ENCODE measurements at places on chromosomes 13 and 19.

- DNase-seq = no peak
Measured at GRCh38 chr19:50378863-50379236, 2.6 kb downstream of the NR1H2 start.

DNA sequence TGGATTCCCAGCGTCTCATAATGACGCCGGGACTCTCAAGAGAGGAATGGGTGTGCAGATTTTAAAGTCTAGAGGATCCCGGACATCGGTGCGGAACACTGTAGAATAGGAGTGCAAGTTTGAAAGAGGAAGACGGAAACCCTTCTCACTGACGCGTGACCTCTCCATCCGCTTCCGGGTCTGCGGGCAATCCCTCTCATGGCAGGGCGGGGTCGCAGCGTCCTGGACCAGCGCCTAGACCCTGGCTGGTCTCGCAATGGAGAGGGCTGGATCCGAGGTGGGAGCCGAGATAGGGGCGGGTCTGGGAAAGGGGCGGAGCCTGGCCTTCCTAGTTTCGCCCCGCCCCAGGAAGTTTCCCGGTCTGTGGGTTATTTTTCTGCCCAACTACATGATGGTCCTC is 4.6 kb upstream of the ZNF845 start:
- no peak for DNase-seq

- DNase-seq = no peak
Measured at GRCh38 chr13:113855012-113855921, 8.6 kb downstream of the GAS6 start.

GRCh38 chr13:68099631-68100030 is 869.5 kb upstream of the PCDH9 start:
- no peak for DNase-seq

DNA sequence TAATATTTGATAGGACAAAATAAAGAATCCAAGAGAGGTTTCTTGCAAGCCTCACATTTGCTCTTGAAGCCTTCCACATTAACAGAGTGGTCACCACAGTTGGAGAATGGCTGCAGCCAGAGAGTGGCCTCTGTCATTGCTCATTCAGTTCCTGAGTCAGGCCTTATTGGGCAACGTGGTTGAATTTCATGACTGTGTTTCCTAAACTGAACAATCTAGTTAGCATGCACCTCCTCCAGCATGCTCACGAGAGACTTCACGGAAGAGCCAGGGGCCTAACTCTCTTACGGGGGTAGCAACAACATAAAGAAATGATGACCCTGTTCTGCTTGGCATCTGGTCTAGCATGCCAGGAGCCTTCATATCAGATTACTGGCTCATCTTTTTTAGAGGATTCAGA is 9.6 kb upstream of the UBL3 start:
- DNase-seq = no peak

- DNase-seq = peak; percentile 81
Measured at GRCh38 chr19:9586764-9587163, 2.5 kb upstream of the ZNF121 start.

DNA sequence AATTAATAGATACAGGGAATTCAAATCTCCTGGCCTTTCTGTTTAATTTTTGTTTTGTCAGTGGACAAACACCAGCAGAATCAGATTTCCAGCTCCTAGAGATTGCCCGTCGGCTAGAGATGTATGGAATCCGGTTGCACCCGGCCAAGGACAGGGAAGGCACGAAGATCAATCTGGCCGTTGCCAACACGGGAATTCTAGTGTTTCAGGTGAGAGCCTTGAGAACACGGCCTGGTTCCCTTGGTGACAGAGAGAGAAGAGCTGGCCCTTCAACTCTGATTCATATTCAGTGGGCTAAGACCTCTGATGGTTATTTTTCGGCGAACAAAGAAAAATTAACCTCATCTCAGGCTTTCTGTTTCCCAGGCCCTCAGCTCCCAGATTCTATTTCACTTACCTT is 191.3 kb downstream of the STK24 start:
- no peak for DNase-seq

GRCh38 chr19:43524922-43525835 is 1.8 kb downstream of the ETHE1 start:
- peak; percentile 38 for DNase-seq

DNA sequence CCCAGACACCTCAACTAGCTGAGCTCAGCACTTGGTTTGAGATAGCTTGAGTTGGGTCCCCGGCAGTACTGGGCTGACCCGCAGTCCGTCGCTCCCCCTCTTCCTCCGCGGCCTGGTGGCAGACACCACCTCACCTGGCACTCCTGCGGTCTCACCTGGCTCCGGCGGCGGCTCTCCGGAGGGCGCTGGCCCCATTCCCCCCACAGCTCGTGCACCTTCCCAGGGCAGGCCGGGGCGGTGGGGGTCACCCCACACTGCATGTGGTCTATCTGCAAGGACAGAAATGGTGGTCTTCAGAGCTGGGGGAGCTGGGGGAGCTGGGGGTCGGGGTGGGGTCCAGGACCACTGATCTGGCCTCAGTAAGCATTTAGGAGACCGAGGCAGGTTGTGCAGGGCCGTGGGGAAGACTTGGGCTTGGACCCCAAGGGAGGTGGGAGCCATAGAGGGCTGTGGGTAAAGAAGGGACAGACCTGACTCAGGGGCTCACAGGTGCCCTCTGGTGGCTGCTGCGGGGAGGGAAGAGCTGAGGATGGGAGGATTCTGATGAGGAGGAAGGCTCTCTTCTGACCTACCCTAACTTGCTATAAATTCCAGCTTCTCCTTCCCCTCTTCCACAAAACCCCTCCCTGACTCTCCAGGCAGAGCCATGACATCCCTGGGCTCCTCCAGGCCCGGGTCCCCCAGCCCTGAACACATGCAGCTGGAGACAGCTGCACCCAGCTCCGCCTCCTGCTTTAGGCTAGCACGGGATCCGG is 6.7 kb upstream of the PLIN4 start:
- DNase-seq = peak; percentile 61

- peak; percentile 5 for DNase-seq
Measured at GRCh38 chr13:45142440-45143345, 22.4 kb downstream of the GTF2F2 start.

- DNase-seq = no peak
Measured at GRCh38 chr13:58165617-58166016, 534.1 kb downstream of the PCDH17 start.

DNA sequence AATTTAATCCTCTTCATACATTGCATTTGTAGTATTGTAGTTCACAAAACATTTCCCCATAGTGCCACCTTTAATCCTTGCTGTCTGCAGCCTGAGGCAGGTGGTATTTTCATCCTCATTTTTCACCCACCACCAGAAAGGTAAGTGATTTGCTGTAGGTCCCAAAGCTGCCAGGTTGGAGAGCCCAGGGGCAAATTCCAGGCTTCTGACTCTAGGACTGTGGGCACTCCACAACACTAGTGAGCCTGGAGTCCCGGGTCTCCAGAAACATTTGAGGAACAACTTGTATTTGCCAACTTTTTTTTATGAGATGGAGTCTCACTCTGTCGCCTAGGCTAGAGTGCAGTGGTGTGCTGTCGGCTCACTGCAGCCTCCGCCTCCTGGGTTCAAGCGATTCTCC is 6.2 kb downstream of the ILF3 start:
- DNase-seq = no peak

DNA sequence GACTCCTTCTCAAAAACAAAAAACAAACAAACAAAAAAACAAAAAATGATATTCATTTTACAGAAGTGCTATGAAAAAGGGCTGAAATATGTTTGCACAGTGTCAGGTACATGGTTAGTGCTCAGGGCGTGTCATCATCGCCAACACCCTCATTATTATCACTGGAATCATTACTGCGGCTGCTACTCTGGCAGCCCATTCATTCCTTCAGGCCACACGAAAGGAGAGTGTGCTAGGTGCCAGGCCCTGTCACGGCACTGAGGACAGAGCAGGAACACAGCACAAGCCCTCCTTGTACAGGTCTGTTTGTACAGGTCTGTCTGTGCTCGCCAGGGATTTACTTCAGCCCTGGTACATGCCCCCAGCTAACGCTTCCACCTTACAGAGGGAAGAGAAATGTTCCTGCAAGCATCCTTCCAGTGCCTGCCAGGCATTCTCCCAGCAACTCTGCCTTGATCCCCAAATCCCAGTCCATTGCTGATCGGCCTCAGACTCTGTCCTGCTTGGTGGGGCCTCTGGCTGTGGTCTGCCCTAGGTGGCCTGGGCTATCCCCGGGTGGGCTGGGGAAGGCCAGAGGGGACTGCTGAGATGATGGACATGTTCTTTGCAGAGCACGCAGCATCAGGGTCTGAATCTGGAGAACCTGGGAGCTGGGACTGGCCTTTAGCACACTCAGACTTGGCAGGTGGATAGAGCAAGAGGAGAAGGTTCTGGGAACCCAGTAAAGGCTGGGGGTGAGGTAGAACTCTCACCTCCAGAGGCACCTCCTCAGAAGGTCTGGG is 210.7 kb downstream of the URI1 start:
- no peak for DNase-seq

GRCh38 chr19:38228491-38229439 is 4.7 kb upstream of the DPF1 start:
- peak; percentile 87 for DNase-seq

- DNase-seq = no peak
Measured at GRCh38 chr19:4957981-4958380, 10.9 kb upstream of the KDM4B start.

- no peak for DNase-seq
Measured at GRCh38 chr19:9793071-9793591, 24.6 kb upstream of the ZNF846 start.

DNA sequence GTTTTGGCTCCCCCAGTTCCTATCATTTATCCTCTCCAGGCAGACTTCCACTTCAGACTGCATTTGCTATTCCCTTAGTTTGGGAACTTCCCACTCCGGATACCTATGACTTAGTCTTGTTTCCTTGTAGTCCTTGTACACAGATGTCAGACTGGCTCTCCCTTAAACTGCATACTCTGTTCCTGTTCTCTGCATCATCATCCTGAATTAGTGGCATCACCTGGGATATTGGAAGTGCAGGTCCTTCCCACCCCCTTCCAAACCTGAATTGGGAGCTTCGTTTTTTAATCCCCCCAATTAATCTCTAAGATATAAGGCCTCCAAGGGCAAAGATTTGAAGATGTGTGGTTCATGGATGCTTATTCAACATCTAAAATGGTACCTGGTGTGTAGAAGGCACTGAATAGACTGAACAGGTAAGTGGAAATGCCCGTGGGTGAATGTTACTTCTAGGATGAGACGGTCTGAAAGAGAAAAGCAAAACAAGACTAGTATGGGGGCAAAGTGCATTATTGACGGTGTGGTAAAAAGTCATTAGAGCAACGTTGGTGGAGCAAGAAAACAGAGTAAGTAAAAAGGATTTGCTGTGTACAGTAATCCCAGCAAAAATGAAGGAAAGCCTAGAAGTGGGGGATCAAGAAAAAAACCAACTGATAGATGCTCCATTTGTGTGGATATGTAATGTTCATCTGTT is 9.6 kb downstream of the MIR17HG start:
- no peak for DNase-seq

DNA sequence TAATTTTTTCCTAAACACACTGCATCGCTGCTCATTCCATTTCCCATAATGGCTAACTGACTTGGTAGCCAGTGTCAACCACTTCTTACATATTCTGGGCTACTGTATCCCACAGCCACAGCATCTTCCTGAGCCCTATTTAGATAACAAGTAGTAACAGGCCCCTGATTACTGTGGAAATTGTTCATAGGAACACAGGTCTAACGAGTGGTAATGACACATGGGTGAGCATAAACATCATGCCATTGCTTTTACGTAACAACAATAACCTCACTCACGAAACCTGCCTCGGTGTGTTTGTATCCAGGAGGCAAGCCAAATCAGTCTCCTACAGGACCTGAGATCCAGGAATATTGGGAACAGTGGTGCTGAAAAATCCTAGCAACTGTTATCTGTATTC is 438.6 kb downstream of the KLF5 start:
- DNase-seq = no peak

GRCh38 chr13:79407349-79407979 is 1.4 kb upstream of the RBM26 start:
- no peak for DNase-seq

GRCh38 chr19:35842666-35843272 is 9.5 kb downstream of the NPHS1 start:
- no peak for DNase-seq

GRCh38 chr13:104779311-104779993 is 1713.2 kb upstream of the SLC10A2 start:
- DNase-seq = peak; percentile 21

- DNase-seq = peak; percentile 82
Measured at GRCh38 chr13:48902368-48902767, 73.3 kb upstream of the FNDC3A start.

DNA sequence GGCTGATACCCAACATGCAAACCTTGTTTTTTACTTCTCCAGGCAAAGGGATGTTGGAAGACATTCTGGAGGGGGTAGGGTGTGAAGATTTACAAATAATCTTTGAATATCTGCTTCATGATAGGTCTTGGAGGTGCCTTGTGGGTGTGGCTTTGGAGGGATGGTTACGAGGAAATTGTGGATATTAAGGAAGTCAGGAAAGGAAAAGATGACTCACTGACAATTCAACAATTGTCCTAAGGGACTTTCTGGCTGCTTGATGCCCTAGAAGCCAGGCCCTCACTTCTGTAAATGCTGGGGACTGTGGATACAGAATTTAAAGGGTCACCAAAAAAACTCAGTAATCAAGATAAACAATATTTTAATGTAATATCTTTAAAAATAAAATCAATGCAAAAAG is 37.4 kb upstream of the ZNF527 start:
- DNase-seq = no peak

DNA sequence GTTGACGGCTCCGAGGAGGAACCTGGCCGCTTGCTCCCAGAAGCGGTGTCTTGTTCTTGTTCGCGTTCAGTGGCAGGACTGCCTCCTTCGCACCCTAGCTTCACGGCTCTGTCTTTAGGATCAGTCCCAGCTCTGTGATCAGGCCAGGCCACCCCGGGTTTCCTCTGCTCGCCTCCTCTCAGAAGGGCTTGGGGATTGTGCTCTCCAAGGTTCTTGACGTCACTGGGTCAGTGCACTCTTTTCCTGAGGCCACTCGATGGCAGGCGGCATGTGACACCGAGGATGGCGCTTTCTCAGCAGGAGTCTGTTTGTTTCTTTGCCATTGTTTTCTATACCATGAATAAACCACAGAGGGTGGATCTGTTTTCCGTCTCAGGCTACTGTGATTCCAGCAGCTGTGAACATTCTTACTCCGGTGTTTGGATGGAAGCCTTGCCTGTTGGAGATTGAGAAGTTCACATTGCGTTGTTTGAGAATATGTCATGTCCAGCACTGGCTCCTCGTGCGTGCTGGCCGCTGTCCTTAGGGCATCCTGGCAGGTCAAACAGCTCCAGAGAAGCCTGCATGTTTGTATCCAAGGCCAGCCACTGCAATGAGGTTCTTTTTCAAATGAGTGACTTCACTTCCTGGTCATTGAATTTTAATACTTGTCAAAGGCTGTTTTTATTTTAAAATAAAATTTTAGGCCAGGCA is 44.5 kb downstream of the SLC7A9 start:
- DNase-seq = peak; percentile 74

DNA sequence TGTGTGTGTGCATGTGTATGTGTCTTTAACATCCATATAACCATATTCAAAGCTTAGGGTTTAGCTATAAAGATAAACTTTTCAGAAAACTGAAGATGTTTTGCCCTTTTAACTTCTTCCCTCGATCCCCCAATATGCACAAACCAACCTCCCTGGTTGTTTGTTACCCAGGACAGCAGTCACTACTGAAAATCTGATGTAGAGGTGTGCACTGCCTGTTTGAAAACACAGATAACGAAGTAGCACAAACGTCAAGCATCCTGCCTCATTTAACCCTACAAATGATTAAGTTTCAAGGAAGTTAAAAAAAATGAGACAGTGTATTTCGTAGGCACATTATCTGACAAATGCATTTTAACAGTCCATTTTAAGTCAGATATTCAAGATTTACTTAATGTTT is 3.6 kb downstream of the TNFSF11 start:
- DNase-seq = no peak
